Stimulated activated CD4-positive, alpha-beta T cell treated with anti-CD3 and anti-CD28 coated beads, Interleukin-1b, Interleukin-23, amount 100 ng/mL, for 1 hour (primary cell): ENCODE measurements at places on chromosomes 7 and 10.

- DNase-seq, result no peak
Observed at GRCh38 chr7:24290004-24290641, 6.1 kb downstream of the NPY start.

- no peak for DNase-seq
Observed at GRCh38 chr7:34445653-34446052, 212.4 kb upstream of the NPSR1 start.

GRCh38 chr7:68994841-68995240, 603.4 kb upstream of the AUTS2 start:
- no peak for DNase-seq

GRCh38 chr10:79247373-79248137, 99.7 kb upstream of the PPIF start:
- DNase-seq, result no peak

- no peak for DNase-seq
Observed at GRCh38 chr10:122468307-122468925, 7.1 kb downstream of the HTRA1 start.

- no peak for DNase-seq
Observed at GRCh38 chr7:100822236-100823139, 4.8 kb downstream of the EPHB4 start.

- no peak for DNase-seq
Observed at GRCh38 chr10:96411716-96412320, 53.0 kb upstream of the OPALIN start.

DNA sequence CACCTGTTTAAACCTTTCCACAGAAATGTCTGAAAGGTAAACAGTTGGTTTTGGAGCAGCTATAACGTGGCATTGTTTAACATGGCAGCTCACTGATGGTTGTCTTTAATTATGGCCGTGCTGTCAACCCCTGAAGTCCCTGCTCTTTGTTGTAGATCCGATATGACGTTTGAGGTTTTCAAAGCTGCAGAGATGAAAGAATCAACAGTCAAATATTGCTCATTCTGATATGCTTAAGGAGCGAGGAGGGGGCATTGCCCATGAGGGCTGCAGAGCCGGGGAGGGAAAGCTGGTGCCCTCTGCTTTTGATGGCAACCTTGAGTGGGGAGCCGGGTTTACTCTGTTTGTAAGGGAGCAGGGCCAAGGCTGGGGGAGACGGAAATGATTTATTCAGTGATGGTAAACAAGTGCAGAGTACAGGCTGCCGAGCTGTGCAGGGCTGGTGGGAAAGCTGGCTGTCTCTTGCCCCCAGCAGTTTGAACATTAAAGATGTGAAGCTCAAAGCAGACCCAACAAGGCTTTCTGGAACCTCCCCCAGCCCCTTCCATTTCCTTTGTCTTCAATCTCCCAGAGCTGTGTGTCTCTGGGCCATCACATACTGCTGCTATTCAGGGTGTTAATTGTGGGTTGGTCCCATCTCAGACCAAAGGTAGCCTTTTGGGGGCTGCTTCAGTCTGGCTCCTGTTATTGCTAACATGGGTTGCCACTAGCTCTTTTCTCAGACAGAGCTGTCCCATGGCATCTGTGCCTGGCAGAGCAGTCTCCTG, 345.5 kb downstream of the LRMDA start:
- DNase-seq, result no peak

DNA sequence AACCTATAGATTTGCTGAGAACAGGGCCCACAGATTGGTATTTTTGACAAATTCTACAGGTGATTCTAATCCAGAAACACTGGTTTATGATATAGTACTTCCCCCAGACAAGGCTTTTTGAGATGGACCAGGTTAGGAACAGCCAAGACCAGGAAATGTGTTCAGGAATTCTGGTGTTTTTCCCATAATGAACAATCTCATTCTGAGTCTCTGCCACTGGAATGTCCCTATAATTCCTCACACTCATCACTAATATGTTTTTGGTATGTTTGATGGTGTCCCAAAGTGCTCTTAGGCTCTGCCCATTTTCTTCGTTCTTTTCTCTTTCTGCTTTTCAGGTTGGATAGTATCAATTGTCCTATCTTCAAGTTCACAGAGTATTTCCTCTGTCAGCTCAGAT, 107.2 kb upstream of the IGFBP3 start:
- no peak for DNase-seq

- no peak for DNase-seq
Observed at GRCh38 chr10:65791979-65792378, 1133.9 kb upstream of the LRRTM3 start.

- DNase-seq, result no peak
Observed at GRCh38 chr7:126026421-126027088, 1096.9 kb upstream of the POT1 start.

- no peak for DNase-seq
Observed at GRCh38 chr7:40623863-40624262, 489.1 kb downstream of the SUGCT start.

DNA sequence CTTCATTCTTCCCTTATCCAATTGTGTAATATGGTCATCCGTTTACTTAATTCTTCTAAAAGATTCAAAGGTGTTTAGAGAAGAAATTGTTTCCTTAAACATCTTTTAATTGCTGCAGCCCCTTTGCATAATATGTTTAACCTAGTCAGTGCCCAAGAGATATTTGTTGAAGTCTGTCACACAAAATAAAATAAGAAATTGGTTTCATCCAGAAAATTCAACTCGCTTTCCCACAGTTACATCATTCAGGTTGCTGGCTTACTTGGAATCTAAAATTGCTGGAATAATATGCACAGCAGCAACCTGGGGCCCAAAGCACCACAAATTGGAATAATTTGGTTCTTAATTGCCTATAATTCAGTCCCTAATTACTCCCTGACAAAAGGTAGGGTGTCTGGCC, 155.1 kb upstream of the ETV1 start:
- no peak for DNase-seq

DNA sequence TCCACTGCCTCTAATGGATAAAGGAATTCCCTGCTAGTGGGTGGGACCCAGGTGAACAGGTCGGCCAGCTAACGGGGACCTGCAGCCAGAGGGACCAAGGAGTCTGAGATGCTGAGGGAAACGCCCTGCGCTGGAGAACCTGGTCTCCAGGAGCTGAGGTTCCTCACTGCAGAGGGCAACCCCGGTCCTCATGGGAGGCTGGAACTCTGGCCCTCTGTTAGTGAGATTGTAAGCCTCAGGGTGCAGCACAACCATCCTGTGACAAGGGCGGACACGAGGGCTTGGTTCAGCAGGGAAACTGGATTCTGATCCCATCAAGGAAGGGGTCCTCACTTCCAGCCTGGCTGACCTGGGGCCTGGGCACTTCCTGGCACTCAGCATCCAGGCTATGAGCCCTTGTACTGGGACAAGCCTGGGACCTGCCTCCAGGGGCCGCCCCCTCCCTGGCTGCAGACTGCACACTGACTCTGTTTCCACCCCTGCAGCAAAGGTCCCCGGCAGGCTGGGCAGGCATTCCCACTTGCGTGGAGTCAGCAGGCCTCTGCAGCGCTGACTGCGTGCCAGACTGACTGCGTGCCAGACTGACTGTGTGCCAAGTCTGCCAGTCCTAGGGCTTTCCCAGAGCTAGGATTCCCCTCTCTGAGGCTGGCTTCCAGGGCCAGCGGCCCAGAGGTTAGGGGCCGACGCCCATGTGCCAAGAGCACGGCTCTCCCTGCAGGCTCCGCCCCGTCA, 143.2 kb downstream of the MAPK8 start:
- DNase-seq, result no peak
